NCI-H2171 (cell line): ENCODE measurements at places on chromosomes 2 and 18.

DNA sequence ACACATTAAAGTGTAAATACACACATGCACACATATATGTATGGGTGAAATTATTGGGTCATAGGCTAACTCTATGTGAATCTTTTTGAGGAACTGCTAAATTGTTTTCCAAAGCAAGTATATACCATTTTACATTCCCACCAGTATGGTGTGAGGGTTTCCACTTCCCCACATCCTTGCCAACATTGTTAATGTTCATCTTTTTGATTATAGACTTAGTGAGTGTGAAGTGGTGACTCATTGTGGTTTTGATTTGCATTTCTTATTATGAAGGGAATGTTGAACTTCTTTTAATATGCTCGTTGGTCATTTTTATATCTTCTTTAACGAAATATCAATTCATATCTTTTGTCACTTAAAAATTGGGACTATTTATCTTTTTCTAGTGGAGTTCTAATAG is 181.8 kb upstream of the GCFC2 start:
- no peak for DNase-seq

- no peak for DNase-seq
Observed at GRCh38 chr2:233385489-233386044, 31.3 kb downstream of the DGKD start.

DNA sequence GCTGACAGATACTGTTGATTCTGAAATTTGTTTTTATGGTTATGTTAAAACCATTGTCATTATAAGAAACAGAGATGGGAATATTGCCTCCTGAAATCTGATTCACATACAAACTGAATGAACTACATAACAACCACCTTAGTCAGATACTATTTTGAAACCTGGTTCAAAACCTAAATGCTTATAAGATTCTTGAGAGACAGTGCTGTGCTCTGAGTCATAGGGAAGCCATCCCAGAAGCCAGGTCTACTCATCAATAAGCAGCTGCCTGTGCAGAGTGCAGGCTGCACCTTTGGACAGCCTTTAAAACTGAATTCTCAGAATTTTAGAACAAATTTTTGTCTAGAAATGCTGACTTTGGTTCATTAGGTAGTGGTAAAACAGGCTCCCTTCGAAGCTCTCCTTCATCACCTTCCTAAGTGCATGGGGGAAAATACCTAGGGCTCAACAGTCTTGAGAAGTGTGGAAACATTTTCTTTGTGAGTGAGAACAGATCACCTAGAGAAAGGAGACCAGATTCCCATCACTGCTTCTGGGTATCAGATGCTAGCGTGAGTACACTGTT is at the start of gene SERPINB7:
Gene SERPINB7 (plus strand): TSS at position 253 of the 565 bp plus-strand sequence. CDS start 6,955 bp downstream, outside the sequence.
- no peak for DNase-seq

GRCh38 chr2:42060718-42061619 is 13.1 kb downstream of the PKDCC start:
- DNase-seq: no peak

DNA sequence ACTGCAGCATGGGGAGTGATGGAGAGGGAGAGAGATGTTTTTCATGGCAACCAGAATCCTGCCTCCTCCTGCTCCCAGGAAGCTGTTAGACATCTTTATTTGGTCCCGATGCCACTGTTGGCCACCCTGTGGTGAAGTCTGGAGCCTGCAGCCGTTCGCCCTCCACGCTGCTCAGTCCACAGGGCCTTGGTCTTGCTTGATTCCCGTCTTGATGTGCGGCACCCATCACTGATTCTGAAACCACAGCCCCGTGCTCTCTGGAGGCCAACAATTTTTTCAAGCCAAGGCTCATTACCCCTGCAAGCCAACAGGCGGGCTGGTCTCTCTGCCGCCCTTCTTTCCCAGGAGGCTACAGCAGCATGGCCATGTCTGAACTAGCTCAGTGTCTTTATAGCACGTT is 24.5 kb downstream of the SIGLEC15 start:
- no peak for DNase-seq

GRCh38 chr18:12066910-12067511 is 26.6 kb upstream of the ANKRD62 start:
- DNase-seq: no peak
